ENCODE measurements at places on chromosomes 7 and 10.
A peak's percentile ranks its signal among the peaks of the same experiment; 100 is the strongest.

DNA sequence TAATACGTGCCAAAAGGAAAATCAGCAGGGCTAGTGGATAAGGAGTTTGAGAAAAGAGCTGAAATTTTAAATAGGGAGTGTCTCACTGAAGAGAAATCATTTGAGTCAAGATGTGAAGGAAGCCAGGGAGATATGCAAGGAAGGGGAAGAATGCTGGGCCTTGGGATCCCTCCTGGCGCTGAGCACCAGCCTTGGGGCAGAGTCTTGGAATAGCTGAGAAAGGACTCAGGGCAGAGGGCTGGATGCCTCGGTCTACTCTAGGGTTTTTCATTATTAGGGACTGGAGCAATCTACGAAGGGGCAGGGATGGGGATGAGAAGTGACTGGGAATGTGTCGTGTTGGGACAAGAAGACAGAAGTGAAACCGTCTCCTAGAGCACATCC, 484 bp downstream of the ZWINT start:
- no peak for DNase-seq

DNA sequence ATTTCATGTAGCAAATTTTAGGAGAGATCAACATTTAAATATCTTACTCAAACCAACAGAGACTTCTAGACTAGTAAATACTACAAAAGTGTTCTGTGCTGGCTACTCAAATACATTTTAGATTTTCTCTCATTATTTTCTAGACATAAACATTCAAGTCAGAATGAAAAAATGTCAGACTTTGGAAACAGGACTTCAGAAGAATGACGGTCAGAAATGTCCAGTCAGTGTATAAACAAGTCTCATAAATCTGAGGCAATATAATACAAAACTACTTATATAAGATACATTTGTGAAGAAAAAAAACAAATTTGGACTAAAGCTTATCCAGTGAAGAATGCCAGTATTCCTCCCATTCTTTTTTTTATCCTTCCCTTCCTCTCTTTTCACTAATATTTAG, 25.9 kb downstream of the RNLS start:
- DNase-seq = no peak

DNA sequence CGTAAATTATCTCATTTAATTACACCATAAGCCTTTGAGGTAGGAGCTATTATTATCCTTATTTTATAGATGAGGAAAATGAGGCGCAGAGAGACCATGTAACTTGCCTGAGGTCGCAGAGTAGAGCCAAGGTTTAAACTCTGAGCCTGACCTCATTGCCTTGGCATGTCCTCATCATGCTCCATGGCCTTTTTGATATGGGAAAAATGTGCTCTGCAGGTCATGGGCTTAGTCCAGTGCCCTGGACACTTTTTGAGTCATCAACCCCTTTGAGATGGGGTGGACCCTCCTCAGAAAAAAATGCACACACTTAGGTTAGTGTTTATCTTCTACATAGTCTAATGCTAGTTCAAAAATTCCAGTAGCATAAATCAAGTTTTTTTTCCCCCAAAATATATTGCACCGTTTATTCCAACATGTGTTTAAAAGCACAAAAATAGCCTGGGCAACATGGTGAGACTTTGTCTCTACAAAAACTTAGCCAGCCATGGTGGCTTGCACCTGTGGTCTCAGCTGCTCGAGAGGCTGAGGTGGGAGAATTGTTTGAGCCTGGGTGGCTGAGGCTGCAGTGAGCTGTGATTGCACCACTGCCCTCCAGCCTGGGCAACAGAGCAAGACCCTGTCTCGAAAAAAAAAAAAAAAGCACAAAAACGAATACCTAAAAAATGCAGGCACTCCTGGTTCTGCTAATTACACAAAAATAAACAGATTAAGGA, 28.6 kb upstream of the TMEM178B start:
- no peak for DNase-seq

DNA sequence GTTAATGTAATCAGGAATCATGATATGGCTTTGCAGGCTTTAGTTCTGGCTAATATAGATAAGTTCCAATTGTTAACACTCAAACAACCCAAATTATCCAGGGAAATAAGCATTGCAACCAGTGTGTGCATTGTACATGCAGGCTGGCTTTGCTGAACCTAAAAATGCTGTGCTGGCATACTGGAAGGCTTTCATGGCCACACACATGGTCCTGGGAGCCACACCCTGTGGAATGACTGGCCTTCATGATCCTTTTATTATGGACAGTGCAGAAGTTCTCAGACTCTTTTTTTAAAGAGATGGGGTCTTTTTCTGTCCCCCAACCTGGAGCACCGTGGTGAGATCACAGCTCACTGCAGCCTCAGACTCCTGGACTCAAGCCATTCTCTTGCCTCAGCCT, 5.0 kb downstream of the ELMO1 start:
- DNase-seq = no peak

DNA sequence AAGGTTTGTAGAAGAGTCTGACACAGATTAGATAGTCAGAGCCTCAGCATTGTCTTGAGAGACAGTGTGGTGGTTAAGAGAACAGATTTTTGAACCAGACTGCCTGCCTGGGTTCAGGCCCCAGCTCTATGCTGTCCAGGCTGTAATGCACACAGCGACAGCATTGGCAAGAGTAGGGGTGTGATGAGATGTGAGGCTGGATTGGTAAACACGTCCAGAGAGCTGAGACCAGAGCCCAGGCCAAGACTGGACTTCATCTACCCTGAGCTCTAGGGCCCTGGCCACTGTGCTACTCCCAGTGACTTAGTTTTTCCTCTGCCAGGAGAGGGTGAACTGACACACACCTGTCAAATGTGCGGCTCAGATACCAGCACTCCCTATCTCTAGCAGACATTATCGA, 360.4 kb downstream of the RPS24 start:
- DNase-seq = no peak

- no peak for DNase-seq
Measured at GRCh38 chr7:126635545-126635944, 617.2 kb downstream of the GRM8 start.

DNA sequence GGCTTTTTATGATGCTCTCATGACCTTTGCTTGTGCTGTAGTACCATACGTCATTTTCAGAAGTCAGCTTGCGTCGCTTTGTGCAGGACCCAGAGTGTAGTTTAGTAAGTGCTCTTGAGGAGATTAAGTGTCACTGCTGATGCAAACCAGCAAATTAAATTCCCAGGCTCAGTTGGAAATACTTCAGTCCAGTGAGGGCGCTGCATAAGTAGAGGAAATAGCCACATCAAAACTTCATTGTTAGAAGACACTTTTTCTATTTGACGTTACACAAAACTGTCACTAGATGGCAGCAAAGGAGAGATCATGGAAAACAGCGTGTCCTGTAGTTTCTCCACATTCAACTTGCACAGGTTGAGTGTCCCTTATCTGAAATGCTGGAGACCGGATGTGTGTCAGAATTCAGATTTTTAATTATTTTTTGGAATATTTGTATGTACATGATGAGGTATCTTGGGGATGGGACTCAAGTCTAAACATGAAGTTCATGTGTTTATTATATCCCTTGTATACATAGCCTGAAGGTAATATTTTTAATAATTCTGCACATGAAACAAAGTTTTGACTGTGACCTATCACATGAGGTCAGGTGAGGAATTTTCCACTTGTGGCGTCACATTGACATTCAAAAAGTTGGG, 7.9 kb downstream of the ZNF22 start:
- peak; percentile 92 for DNase-seq

GRCh38 chr7:98613601-98614425, 3.3 kb upstream of the NPTX2 start:
- peak; percentile 52 for DNase-seq

DNA sequence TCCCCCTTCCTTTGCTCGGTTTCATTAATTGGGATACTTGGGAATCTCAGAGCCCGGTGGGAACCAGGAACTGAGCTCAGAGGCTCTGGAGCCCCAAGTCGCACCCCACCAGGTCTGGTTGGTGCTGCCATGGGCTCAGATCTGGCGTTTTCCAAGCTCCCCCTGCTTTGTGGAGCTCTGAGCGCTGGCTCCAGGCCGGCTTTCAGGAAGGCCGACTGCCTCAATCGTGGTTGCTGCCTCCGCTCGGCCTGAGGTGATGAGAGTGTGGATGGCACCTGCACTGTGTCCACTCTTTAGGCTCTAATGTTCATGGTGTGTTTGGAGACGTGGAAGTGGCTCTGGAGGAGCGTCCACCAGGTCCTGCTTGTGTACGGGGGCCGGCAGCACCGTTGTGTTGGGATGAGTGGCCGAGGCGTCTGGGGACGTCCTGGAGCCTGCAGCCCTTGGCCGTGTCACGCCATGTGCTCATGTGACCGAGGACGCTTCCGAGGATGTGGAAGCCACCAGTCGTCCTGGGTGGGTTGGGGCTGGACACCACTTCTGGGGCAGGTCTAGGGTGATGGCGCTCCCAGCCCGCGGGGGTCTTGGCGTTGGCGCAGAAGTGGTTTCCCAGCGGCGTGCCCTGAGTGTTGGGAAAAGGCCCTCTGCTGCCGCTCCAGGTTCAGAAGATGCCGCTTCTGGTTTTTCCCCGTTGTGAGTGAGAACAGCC, 8.2 kb downstream of the INPP5A start:
- no peak for DNase-seq

- DNase-seq = peak; percentile 54
Measured at GRCh38 chr10:94299417-94299816, 63.3 kb downstream of the NOC3L start.

DNA sequence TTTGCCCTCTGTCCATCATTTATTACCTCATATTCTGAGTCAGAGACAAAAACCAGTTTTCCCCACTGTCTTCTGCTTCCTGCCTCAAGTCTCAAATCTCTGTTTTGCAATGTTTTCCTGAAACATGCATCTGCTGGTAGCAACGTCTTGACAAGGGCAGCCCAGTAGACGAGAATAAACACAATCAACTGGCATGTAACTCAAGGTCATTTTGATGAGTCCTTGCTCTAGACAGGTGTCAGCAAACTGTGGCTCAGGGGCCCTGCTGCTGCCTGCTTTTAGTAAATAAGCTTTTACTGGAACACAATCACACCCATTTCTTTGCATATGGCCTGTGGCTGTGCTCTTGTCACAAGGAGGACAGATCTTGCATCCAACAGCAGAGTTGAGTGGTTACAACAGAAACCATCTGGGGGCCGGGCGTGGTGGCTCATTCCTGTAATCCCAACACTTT, 59.8 kb downstream of the ITIH5 start:
- peak; percentile 25 for DNase-seq

DNA sequence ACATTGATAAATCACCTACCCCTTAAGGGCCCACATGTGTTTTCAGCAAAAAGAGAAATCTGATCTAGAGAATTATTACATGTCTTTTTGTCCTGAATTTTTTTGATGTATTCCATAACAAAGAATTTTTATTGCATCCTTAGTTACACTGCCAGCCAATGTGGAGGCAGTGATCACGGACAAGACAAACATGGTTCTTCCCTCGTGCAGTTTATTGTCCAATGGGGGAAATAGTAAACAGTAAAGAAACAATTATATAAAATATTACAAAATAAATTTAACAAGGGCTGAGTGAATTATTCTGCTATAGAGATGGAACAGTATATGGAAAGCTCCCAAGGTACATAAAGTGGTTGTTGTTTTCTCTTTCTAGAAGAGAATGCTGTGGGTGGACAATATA, 2.0 kb downstream of the STEAP2 start:
- no peak for DNase-seq

- DNase-seq = peak; percentile 31
Measured at GRCh38 chr7:85659364-85659763, 472.5 kb upstream of the SEMA3D start.

DNA sequence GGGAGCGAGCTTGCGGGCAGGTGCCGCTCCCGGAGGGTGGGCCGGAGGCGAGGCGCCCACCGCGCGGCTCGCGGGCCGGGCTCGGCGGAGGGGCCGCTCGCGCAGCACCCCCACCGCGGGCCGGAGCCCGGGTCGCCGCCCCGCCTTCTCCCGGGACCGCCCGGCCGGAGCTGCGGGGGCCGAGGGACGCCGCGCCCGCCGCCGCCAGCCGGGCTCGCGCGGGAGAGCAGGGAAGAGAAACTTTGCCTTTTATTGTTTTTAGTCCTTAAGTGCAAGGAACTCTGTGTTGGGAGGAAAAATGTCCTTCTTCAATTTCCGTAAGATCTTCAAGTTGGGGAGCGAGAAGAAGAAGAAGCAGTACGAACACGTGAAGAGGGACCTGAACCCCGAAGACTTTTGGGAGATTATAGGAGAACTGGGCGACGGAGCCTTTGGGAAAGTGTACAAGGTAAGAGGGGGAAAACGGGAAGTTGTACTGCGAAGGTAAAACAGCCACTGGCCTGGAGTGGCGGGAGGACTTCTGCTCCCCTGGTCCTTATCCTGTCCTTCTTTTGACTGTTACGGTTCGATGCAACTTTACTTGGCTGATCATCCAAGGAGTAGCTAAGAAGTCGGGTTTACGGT, 620 bp downstream of the SLK start:
- peak; percentile 40 for DNase-seq

GRCh38 chr10:99551158-99551557, 18.4 kb downstream of the NKX2-3 start:
- DNase-seq = peak; percentile 67

GRCh38 chr7:144027070-144027469, 21.7 kb upstream of the OR2A5 start:
- DNase-seq = peak; percentile 73

- DNase-seq = no peak
Measured at GRCh38 chr7:36527549-36527913, 137.9 kb downstream of the ANLN start.

- peak; percentile 49 for DNase-seq
Measured at GRCh38 chr10:31315453-31315852, 3.6 kb upstream of the ZEB1 start.

- no peak for DNase-seq
Measured at GRCh38 chr7:90698616-90699015, 102.5 kb downstream of the CDK14 start.

GRCh38 chr7:12074889-12075288, 136.2 kb upstream of the TMEM106B start:
- DNase-seq = no peak

- DNase-seq = no peak
Measured at GRCh38 chr10:5981529-5981928, 4.2 kb upstream of the IL15RA start.

DNA sequence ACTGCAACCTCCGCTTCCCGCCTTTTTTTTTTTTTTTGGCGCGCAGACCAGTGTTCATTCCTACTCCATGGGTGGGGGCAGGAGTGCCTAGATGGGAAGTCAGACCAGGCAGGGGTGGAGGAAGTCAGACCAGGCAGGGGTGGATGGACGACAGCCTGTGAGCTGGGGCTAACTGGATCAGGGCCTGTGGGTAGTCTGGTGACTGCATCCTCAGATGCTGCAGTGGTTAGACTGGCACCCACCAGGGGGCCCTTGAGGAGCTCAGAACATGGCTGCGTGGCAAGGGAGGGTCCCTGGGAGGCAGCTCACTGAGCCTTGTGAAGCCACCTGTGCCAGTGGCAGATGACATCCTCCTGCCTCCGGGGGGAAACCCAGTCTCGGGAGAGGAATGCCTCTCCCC, 35.1 kb downstream of the RCC1L start:
- no peak for DNase-seq

DNA sequence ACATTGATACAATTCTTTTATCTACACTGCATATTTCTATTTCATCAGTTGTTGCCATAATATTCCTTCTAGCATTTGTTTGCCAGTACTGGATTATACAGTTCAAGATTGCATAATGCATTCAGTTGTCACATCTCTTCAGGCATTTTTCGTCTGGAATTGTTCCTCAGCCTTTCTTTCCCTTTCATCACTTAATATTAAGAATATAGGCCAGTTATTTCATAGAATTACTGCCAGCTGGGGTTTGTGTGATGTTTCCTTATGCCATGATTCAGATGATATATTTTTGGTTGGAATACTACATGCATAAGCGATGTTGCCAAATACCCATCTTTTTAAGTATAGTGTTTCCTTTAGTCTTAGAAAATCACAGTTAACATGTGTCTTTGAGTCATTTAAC, 20.8 kb downstream of the KIFBP start:
- peak; percentile 82 for DNase-seq

GRCh38 chr7:67406976-67407375, 410.3 kb downstream of the TYW1 start:
- DNase-seq = no peak

- DNase-seq = no peak
Measured at GRCh38 chr7:2258661-2259365, 16.8 kb downstream of the NUDT1 start.
